ENCODE measurements at places on chromosomes 1 and 21.

DNA sequence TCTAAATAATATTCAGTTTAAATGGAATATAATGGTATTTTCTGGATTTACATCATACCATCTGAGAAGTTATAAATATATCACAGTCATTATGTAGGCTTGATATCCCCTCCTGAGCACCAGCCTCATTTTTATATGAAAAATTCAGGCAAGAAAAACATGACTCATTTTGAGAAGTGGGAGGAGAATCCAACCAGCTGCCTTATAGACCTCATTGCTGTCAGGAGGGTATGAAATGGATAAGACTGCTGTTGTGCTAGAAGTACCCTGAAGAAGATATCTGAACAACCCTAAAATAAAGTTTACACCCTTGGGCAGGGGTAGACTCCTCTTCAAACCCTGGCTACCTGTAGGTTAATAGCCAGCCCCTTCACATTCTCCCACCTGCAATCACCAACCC, 8.8 kb downstream of the GIPC2 start:
- no peak for DNase-seq

DNA sequence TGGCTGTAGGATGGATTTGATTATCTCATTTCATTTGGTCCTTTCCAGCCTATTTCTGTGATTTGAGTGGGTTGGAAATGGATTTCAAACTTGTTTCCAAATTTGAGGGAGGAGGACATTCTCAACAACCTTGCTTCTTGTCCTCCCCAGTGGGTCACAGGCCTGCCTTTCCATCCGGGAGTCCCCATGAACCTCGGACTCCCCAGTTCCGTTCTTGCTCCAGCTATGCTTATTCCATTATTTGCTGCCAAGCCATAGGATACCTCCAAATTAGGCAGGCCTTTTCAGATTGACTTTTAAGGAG, 97.8 kb downstream of the DUSP10 start:
- no peak for DNase-seq

DNA sequence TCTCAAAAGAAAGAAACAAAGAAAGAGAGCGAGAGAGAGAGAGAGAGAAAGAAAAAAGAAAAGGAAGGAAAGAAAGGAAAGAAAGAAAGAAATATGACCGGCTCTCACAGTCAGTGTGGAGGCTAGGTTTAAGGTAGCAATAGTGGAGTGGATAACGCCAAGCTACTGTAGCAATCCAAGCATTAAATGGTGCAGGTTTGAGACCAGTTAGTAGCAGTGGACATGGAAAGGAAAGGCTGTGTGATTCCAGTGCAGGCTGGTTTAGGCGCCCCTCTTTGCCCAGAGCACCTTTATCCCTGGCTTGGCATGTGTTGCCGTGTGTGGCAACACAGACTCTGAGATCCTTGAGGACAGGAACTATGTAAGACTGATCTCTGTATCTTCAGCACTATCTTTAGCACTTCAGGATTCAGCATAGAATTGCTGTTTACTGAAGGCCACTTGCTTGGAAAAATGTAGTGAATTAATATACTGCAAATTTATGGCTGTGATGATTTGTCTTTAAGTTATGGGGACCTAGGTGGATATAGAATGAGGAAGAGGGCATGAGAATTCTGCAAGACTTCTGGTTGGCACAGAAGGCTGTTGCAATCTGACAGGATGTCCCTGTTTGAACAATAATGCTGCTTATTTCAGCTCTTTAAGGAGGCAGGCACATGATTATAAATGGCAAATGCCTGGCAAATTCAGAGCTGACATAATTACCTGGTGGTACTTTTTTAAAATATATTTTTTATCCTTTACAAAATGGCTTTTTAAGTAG, 10.8 kb upstream of the OSBPL9 start:
- DNase-seq, result no peak

GRCh38 chr1:22408230-22408629, 43.4 kb upstream of the ZBTB40 start:
- no peak for DNase-seq
